ENCODE measurements at places on chromosomes 2 and 18.
A peak's percentile ranks its signal among the peaks of the same experiment; 100 is the strongest.

GRCh38 chr2:233513953-233514655, 52.5 kb downstream of the USP40 start:
- no peak for DNase-seq

DNA sequence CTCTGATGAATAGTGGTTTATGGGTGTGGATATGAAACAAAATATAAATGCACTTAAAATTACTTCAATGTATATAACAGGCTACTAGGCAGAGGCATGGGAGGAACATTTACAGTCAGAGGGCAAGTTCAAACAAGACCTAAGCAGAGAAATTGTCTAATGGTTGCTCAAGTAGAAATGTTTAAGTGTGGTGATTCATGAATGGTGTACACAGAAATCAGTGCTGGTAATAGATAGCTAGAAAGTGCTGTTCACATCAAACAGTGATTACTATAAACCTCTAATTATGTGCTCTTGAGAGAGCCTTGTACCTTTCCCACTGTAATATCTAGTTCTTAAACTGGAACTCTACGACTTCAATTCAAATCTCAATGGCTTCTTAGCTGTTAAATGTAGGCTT, 485.1 kb downstream of the NRXN1 start:
- DNase-seq, result peak; percentile 26

DNA sequence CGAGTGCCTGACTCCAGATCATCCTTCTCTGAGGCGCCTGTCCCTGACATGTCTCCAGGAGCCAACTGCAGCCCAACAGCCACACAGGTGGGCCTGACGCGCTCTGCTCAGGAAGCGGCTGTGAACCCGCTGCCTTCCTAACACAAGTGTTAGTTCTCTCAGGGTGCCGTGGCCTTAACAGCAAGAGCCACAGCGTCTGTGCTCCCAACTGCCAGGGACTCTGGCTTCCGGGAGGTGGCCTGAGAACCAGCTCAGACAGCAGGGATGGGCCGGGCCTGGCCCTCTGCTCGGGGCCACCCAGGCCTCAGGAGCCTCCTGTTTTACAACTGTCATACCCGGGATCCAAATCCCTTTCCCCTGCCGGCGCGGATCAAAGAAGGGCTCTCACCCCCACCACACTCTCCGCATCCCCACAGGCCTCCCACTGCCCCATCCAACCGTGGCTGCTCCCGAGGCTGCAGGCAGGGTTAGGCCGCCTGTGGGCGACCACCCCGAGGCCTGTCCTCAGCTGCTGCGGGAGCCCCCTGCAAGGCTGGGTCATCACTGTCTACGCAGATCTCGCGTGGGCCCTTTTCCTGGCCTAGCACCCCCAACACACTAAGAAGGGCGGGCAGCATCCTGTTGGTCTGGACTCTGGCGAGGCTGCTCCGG, 114.2 kb upstream of the ZNF236 start:
- DNase-seq, result no peak

- DNase-seq, result no peak
Observed at GRCh38 chr2:54967759-54968365, 82.4 kb downstream of the RTN4 start.

GRCh38 chr2:28613186-28613585, 117.3 kb downstream of the PLB1 start:
- no peak for DNase-seq

- no peak for DNase-seq
Observed at GRCh38 chr2:71423817-71424420, 29.4 kb upstream of the DYSF start.

- DNase-seq, result peak; percentile 42
Observed at GRCh38 chr2:147331790-147332419, 512.9 kb upstream of the ACVR2A start.

DNA sequence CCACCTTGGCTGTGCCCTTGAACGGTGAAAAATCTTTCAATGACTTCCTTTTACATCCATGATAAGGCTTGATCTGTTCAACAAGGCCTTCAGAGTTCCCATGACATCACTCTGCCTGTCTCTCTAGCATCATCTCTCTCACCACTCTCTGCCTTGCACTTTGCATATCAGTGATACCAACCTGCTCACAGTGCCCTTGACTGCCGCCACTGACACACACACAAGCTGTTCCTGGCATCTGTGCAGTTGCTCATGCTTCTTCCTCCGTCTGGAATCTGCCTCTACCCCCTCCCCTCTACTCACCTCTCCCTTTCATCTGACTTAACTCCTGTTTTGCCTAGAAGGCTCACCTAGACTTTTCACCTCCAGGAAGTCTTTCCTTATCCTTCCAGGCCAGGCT, 79.1 kb upstream of the SEC11C start:
- DNase-seq, result peak; percentile 93

DNA sequence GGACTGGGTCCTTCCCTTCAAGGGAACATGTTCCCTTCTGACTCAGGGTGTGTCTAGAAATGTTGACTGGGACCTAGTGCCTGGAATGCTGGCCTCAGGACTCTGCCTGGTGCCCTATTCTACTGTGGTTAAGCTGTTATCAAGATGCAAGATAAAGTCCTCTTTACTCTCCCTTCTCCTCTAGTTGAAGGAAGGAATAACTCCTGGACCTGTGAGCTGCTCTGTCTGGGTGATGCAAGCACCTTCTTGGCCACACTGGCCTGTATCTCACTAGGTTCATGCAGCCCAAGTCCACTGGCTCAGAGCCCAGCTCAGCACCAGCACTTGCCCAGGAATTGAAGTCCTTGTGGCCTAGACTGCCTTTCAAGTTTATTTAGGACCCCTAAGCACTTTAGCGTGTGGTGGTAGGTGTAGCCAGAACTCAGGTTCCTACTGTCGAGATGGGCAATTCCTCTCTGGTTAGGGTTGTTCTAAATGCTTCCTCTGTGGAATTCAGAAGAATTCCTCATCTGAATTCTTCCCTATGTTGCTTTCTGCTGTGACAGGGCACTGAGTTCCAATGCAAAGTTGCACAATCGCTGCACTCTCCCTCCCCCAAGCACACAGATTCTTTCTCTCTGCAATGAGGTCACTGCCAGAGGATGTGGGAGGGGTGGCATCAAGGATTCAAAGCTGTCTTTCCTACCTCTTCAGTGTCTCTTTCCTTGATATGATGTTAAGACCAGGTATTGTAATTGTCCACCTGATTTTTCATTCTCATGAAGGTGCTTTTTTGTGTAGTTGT, 54.7 kb downstream of the VWC2L start:
- no peak for DNase-seq

DNA sequence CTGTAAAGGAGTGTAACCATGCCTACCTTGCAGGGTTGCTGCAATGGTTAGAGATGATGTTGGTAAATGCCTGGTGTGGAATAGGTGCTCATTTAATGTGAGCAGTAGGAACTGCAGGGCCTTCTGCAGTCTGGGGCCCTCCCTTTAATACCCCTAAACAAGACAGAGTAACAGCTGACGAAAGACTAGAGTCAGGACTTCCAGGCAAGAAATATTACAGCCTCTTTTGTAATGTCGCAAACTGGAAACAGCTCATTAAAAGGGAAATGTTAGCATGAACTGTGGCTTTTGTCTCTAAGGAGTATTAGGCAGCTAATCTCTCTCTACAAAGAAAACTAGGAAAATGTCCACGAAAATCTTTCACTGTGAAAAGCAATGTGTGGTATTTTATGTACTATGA, 26.0 kb downstream of the MARCO start:
- no peak for DNase-seq

DNA sequence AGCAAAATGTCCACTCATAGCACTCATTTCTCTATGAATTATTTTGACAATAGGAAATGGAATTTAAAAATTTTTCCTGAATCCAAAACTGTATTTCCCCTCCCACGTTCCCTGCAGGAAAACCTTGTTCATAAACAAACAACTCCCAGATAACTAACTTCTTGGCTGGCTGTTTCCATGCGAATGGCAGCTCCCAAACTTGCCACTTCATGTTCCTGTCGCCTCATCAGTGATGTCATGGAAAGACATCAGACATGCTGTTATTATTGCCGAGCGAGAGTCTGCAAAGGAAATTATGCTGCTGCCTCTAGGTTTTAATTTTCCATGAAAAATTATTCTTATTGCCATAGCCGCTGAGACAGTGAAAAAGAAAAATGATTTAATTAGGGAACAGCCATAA, 117.0 kb upstream of the RIOK3 start:
- DNase-seq, result no peak

DNA sequence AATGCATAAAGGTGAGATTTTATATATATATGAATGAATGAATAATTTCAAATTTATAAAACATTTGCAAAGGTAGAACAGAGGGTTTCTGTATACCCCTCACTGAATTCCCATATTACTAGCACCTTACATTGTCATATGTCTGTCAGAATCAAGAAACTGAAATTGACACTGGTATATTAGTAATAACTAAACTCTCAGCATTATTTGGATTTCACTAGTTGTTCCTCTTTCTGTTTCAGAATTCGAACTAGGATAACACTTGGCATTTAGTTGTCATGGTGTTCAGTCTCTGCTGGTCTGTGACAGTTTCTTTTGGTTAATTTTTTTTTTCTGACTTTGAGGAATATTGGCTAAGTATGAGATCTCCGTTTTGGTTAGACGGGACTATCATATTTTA, 275.9 kb downstream of the DCC start:
- no peak for DNase-seq

Measured in NCI-H1694 treated with DMSO at 0.1 percent for 48 hours (cell line).